ENCODE measurements at places on chromosomes 3 and 15. TPM values are rescaled to one million over a fixed set of nuclear protein-coding genes. Genes with fewer than 3 reads are reported as not detected.

DNA sequence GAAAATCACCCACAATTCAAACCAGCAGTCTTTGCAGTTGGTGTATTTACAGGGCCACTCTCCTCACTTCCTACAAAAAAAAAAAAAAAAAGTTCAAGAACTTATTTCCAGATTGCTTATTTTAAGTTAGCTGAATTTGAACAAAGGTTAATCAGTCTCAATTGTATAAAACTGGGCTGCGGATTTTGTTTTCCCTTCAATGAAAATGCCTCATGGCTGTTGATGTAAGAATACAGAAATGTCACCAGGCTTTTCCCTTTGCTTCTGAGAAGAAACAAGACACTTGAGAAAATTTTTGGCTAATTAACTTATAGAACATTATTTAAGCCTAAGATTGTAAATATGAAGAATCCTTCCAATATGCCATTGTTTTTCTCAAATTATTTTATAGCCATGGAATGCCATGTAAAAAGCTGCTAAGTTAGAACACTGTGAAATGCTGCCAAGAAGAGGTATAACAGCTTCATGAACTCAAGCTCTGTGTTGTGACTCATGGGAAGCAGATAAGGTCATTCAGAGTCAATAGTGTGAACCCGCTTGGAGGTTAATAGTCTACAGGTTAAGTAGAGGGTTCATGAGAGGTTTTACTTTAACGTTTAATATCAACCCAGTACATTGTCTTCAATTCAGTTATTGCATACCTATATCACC, 84.3 kb upstream of the ABI3BP start:
- no peak for DNase-seq

DNA sequence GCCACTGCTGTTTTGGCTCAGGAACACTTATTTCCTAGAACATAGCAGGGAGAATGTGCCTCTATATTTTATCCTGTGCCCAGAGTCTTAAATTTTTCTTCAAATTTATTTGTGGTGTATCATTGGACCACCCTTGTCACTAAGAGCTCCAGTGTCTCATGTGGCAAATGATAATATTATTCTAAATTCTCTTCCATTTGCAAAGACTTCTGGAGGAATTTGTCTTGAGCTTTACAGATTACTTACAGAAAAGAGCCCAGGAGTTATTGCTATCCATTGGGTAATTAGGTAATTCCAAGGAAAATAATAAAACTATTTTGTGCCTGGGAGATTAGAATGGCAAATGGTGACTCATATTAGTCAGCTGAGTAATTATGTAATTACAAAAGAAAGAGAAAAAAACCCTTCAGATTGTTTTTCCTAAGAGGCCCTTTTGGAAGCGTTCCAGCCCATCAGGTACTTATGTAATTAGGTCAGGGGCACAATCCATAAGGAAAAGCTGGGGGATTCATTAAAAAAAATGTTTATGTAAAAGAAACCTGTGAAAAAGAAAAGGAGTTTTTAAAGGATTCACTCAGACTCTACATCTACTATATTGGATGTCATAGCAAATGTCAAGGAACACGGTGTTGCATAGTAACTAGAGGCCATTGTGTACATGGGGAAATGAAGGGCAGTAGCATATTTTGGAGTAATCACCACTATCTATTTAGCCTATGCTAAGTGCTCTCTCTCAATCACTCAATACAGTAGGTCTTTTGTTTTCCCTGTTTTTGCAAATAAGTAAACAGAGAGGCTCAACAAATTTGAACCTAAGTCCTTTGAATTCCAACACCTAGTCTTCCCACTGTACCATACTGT, 380.9 kb upstream of the RARB start:
- DNase-seq: no peak

DNA sequence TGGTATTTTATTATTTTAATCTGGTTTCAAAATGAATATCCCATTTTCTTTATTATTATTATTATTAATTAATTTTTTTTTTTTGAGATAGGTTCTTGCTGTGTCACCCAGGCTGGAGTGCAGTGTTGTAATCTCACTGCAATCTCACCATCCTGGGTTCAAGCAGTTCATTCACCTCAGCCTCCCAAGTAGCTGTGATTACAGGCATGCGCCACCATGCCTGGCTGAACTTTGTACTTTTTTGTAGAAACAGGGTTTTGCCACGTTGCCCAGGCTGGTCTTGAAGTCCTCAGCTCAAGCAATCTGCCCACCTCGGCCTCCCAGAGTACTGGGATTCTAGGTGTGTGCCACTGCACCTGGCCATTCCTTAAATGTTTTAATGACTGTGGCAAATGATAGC, 28.6 kb downstream of the DAG1 start:
- no peak for DNase-seq

DNA sequence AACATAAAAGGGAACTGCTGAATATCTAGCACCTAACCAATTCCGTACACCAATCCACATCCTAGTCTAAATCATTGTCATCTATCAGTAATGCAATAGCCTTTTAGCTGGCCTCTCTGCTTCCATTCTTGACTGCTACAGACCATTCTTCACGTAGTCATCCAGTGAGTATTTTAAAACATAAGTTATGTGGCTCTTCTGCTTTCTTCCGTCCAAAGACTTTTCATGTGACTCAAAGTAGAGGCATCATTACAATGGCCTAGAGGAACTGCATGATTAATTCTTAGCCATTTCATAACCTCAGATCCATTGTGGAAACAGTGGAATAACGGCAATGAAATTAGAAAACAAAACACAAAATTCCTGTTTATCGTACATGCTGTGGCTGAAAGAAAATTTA, 88.9 kb upstream of the CBLB start:
- DNase-seq: no peak

The SELENOS gene
- 70.5 TPM for total RNA-seq

The RNU5B-1 gene
- not detected for total RNA-seq

All from lower leg skin (tissue), 4 donors.